Placental pericyte (primary cell): ENCODE measurements at places on chromosomes 3 and 15. TPM values are rescaled to one million over a fixed set of nuclear protein-coding genes. Genes with fewer than 3 reads are reported as not detected.

The SH2D7 gene
- total RNA-seq: not detected in 2 replicates

The SEMA6D gene
- 25.8 and 28.2 TPM in 2 replicates for total RNA-seq

The SERPINI2 gene
- total RNA-seq: not detected in 2 replicates

The LRRC15 gene
- total RNA-seq: 0.22 and 4.2 TPM in 2 replicates

The SMCO1 gene
- not detected in 2 replicates for total RNA-seq

The CRABP1 gene
- total RNA-seq: not detected in 2 replicates

The TMEM266 gene
- not detected in 2 replicates for total RNA-seq

The SHF gene
- total RNA-seq: 0.22 and 0.43 TPM in 2 replicates

The LRRK1 gene
- 9.6 and 13.7 TPM in 2 replicates for total RNA-seq

The MYZAP gene
- 1.1 and 1.3 TPM in 2 replicates for total RNA-seq

The RARRES1 gene
- 4.2 and 14.0 TPM in 2 replicates for total RNA-seq

The C3orf22 gene
- total RNA-seq: not detected in 2 replicates

The DNAH1 gene
- 7.0 and 7.7 TPM in 2 replicates for total RNA-seq

The LRTM1 gene
- not detected in 2 replicates for total RNA-seq

The GOLGA8J gene
- not detected in 2 replicates for total RNA-seq
